ENCODE measurements at places on chromosomes 2 and 18. TPM values are rescaled to one million over a fixed set of nuclear protein-coding genes. Genes with fewer than 3 reads are reported as not detected.

Gene NTSR2
- not detected for total RNA-seq

Gene AQP4
- total RNA-seq = not detected

Gene LRP2
- not detected for total RNA-seq

Gene PDE1A
- total RNA-seq = 1.7 TPM

Gene CLASP1
- total RNA-seq = 61.0 TPM

Gene STON1
- 4.8 TPM for total RNA-seq

Gene ZNF521
- total RNA-seq = 324 TPM

Gene IL1R1
- total RNA-seq = 2.0 TPM

Gene MZT2A
- 89.2 TPM for total RNA-seq

Gene CHST10
- 19.3 TPM for total RNA-seq

Gene SERPINB3
- not detected for total RNA-seq

Gene TEKT4
- not detected for total RNA-seq

Gene TUBA3D
- not detected for total RNA-seq

Gene ALPP
- total RNA-seq = not detected

Gene NDC80
- total RNA-seq = 9.1 TPM

Gene RAB6C
- not detected for total RNA-seq
